Femur (tissue), 1 donor: ENCODE measurements at places on chromosomes 5 and 9.

DNA sequence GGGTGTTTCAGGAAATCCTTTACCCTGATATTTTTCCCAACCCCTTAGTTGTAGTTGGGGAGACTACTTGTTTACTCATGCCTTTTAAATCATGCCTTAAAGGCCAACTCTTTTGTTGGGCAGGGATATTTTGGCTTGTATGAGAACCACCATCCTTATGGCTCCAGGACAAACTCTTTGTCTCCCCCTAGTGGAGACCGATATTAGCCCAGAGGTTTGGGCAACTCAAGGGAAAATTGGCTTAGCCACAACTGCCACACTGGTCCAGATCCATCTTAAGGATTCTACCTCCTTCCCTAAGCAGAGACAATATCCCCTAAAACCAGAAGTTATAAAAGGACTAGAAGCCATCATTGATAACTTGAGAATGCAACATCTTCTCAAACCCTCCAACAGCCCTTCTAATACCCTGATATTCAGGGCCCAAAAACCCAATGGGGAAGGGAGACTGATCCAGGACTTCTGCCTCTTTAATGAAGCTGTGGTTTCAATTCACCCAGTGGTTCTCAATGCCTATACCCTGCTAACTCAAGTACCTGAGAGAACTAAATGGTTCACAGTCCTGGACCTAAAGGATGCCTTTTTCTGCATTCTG, 100.9 kb upstream of the HCN1 start:
- no peak for DNase-seq

DNA sequence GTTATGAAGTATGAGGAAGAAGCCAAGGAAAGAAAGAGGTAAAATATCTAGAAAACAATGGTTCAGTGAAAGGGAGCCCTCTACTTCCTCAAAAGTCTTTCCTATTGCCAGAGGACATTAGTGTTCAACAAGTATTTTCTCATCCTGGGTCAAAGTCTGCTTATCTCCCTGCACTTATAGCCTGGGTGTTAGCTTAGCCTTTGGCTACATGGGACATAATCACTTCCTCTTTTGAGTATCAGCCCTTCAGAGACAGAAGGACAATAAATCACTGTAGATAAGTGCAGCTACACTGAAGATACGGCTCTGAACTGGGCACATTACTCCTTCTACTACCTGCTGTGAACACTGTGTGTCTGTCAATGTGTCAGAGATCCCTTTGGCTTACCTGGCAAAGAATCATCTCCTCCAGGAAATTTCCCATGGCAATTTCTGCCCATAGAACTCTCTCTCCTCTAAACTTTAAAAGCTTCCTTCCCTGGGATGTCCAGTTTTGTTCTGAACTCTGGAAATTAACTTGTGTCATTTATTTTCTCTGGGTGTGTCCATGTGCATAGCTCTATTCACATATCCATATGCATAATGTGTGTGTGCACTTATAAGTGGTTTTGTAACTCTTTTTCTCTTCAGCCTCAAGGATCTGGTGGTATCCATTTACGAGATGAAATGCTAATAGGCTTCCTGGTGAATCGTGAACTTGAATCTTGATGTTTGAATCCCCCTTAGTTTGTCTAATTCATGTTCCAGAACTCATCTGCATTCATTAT, 30.0 kb upstream of the RECK start:
- DNase-seq = no peak

DNA sequence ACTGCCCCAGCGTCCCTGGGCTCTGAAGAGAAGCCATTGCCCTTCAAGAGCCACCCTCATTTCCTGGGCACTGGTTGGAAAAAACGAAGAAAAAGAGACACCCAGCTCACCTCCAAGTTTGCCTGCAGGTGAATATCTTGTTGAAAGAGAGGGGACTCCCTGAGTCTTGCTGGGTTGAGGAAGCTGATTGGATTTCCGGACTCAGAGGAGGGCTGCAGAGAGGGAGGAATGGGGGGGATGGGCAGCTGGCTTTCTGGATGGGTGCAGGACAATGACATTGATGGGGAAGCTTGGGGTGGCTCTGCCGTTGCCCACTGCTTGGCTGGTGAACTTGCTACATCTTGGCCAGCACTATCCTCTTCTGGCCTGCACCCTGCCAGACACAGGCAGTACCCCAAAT, 31.0 kb upstream of the IER5L start:
- DNase-seq = no peak

GRCh38 chr5:68380078-68380477, 164.5 kb downstream of the PIK3R1 start:
- no peak for DNase-seq

DNA sequence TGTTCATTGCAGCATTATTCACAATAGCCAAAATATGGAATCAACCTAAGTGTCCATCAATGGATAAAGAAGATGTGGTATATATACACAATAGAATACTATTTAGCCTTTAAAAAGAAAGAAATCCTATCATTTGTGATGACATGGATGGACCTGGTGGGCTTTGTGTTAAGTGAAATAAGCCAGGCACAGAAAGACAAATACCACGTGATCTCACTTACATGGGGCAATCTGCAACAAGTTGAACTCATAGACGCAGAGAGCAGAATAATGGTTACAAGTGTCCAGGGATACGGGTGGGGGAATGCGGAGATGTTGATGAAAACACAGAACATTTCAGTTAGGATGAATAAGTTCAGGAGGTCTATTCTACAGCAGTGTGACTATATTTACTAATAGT, 66.4 kb upstream of the ALDH1B1 start:
- DNase-seq = no peak

DNA sequence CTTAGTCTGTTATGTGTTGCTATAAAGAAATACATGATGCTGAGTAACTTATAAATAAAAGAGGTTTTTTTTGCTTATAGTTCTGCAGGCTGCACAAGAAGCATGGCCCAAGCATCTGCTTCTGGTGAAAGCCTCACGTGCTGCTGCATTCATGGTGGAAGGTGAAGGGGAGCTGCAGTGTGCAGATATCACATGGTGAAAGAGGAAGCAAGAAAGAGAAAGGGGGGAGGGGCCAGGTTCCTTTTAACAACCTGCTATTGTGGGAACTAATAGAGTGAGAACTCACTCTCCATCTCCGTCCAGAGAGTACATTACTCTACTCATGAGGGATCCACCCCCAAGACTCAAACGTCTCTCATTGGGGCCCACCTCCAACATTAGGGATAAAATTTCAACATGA, 12.5 kb upstream of the PARP8 start:
- peak; percentile 31 for DNase-seq

DNA sequence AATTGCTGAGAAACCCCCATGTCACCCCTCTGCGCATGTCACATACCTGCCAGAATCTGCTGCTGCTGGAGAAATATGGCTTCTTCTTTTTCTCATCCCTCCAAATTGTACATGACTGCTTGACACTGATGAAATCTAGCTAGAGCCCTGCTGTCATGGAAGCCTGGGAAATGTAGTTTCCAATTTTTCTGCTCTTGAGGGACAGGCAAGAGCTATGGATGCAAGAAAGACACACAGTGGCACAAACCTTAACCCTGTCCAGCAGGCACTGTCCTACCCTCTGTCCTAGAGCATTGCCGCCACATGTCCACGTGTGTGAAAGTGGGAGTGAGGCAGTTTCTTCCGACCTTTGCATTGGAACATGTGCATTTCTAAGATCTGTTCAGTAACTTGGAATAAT, 255.5 kb upstream of the SEMA6A start:
- no peak for DNase-seq

DNA sequence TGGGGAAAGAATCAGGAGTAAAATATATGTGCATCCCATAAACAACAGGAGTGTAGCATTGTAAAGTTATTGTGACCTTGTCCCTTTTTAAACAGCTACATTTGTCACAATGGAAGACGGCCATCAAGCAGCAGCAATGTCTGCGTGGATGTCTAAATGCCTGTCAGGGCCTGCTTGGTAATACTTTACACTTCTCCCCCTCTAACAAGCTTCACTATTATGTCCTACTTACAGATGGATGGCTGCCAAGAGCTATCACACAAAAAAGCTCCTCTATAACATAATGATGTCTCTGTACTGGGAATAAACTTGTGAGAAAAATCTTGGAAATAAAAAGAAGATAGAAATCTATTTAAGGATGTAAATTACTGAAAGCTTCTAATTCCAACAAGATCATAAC, 213.0 kb downstream of the FBXL17 start:
- DNase-seq = no peak
